ENCODE measurements at places on chromosomes 5 and 9.

GRCh38 chr5:1295650-1296037 lies 776 bp upstream of the TERT start:
- no peak for DNase-seq

DNA sequence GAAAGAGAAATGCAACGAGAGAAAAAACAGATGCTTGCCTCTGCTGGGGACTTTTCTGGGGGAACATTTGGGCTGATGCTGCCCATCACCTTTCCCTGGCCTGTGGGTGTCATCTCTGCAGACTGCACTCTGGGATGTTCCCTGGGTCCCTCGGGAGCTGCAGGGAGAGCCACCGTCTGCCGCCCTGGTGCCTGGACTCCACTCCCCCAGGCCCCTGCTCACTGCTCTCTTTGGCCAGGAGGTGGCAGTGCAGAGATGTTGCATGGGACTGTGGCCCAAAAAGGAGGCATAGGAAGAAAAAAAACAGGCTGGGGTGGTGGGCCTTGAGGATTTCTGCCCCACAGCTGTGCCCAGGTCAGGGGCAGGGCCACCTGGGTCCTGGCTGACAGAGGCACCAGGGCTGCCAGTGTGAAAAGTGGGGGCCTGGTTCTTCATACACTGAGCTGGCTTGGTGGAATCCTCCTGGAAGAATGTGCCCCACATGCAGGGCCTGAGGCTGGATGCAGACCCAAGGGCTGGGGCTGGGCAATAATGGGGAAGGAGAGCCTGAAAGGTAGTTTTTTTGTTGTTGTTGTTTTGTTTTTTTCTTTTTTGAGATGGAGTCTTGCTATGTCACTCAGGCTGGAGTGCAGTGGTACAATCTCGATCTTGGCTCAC lies 353.6 kb downstream of the SLIT3 start:
- DNase-seq, result peak; percentile 73

- peak; percentile 33 for DNase-seq
These were observed 598 bp downstream of the MYO10 start for GRCh38 chr5:16935231-16936149.

DNA sequence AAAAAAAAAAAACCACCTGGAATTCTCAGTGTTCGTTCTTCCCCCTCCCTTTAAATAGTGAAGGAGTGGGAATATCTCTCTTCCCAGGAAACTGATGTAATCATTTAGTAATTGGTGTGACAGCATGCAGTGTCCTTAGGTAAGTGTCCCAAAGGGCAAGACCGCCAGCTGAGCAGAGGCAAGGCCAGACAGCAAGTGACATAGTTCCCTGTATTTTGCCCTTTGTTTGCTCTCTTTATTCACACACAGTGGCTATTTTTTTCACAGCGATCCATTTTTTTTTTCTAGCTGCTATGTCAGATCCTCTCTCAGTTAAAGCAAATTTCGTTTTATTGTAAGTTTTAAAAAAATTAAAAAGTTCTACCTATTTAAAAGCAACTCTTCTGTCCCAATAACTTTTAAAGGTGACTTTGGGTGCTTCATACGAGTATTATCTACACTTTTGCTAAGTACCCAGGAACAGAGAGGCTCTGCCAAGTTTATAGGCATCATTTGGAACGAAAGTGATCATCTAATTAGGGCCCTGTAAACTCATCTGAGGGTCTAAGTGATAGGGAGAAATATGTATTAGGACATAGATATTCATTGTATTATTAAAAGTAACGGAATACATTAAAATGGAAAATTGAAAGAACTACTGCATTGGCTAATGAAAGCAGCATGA lies 98.2 kb upstream of the ALDH1A1 start:
- no peak for DNase-seq

- peak; percentile 55 for DNase-seq
These were observed 6.9 kb upstream of the PDCL start for GRCh38 chr9:122835313-122835731.

DNA sequence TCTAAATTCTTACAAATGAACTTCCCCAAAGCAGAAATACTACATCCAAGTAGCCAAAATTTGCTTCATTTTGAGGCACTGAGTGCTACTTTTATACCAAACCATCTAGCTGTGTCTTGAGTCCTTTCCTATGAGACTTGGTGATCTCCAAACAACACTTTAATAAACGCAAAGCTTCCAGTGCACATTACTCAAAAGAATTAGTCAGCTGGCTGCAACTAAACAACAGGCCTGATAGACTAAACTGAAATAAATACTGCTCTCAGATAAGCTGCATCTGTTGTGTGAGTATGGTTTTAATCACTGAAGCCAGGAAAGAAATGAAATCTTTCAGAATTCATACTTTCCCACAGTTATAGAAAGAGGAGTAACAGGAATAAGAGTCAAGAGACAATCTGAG lies 80.3 kb downstream of the VCAN start:
- DNase-seq, result no peak

DNA sequence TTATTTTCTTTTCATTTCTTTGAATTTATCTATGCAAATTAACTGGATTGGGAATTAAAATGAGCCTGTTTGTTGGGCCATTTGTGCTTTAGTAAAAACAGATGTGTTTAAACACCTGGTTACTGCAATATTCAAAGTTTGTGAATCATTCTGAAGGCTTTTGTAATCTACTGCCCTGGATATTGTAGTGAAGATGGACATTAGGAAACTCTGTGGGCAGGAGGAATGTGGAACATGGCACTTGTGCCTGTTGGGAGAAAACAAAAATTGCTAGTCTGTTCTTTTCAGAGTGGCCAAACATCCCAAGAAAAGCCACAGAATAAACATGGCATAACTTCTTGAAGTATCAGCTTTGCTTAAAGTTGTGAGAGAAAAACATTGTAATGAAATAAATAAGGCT lies 40.8 kb downstream of the CHSY3 start:
- no peak for DNase-seq

DNA sequence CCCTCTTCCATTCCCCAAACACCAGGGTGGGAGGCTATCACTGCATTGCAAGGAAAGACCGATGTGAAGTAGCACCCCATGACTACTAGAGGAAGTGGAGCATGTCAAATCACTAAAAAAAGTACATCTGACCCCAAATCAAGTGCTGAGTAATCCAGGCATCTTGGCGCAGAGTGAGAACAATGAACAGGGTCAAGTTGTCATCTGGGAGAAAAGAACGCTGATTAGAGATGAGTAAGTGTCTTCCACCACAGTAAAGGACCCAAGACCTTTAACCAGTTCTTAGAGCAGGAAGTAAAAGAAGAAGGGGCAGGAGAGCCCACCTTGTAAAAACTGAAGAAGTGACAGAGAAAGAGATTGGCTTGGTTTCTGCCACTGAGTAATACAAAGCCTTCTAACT lies 75.0 kb upstream of the RAD23B start:
- no peak for DNase-seq

DNA sequence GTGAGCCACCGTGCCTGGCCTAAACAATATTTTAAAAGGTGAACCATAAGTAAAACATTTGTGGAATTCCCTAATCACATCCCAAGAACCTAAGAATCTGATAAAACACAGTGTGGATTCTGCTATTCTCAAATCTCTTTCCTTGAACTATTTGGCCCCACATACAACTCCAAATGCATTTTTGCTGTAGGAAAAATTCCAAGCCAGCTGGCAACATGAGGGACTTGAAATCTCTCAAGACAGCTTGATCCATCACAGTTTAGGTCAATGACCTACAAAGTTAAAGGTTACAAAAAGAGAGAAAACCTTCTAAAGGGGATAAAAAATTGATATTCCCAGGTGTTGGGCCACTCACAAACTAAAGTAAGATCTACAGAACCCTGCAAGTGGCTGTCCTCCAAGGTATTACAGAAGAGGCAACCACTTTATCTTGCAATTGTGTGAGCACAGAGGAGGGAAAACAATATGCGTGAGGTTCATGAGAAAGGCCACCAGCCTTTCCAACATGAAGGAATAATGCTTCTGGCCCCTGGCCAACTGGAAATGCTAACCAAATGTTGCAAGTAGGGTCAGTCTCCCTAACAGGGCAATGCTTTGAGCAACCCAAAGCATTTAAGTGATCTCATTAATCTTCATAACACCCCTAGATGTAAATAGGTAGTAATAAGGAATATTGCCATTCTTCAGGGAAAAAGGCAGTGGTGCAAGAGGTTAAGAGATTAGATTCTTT lies 221.4 kb downstream of the SEMA5A start:
- DNase-seq, result no peak

- DNase-seq, result no peak
These were observed 26.1 kb upstream of the ANXA6 start for GRCh38 chr5:151183456-151184245.

DNA sequence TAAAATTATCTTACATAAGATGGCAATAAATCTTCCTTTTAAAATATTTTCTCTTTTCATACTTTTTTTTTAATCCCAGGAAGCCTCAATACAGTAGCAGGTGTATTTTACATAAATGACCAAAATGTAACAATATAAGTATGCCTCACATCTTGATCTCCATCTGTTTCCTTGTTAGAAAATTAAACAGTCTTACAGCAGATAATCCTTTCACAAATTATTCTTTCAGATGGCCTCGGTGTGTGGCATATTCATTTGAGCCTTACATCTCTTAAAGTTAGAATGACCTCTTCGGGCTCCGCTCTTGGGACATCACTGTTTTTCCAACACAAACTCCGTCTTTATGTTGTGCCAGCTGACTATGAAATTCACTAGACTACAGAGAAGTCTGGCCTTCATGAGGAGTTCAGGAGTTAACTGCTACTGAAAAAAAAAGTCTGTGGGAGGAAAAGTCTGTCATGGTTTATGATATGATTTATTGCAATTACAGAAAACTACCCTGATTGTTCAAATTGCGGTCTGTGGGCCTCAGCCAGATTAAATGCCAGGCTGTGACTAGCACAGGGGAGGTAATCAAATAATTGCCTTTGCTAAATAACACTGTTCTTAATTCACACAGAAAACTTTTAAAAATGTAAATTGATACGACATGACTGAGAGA lies 292.9 kb upstream of the PUM3 start:
- DNase-seq, result no peak

DNA sequence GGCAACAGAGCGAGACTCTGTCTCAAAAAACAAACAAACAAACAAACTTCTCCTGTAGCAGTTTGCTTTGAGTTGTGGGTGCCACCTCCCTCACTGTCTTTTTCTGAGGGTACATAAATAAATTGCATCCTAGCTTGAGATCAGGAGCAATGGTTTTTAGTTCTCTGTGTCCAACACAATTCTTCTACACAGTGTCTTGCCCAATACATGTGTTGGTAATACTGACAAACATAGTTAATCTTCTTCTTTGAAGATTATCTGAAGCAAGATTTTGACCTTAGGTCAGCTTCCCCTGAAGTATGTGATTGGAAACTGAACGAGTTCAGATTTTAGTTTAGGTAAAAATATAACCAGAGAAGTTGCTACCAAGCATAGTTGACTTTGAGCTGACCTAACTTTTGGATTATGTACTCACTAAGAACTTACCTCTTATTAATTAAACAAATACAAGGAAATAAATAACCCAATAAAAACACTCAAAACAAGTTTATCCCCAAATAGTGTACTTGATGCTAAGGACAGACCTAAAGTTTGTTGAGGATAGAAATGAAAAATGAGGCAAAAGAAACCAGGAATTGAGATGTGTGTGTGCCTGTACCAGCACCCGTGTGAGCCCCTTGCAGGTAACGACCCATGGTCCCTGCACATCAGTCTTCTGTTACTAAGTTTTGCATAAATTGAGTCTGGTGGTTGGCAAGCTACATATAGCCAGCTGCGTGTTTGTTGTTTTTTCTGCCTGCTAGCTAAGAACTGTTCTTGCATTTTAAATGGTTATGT lies 16.2 kb downstream of the TJP2 start:
- DNase-seq, result no peak

DNA sequence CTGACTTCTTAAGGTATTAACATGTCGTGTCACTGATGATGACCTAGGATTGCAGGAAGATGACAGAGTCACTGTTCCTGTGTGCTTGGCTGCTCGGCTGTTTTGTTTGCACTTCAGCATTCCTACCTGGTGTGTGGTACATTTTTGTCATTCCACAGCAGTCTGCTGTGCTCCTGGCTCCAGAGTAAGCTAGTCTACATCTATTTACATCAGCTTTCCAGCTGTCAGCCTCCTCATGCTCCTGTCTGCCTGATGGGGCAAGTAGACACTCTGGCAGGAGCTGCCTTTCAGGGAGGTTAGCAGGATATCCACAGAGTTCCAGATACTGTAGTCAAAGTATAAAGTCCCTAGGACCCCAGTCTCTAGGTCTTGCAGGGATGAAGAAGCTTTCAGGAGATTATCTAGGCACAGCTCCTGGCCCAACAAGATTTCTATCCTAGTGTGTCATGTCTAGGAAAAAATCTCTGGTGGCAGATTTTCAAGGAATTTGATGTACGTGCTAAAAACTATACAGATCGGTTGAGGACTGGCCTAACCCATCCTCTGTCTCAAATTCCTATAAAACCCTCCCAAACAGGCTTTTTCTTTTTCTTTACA lies 28.4 kb downstream of the RUSC2 start:
- DNase-seq, result no peak

GRCh38 chr5:65418661-65419060 lies 63.1 kb downstream of the ADAMTS6 start:
- no peak for DNase-seq

DNA sequence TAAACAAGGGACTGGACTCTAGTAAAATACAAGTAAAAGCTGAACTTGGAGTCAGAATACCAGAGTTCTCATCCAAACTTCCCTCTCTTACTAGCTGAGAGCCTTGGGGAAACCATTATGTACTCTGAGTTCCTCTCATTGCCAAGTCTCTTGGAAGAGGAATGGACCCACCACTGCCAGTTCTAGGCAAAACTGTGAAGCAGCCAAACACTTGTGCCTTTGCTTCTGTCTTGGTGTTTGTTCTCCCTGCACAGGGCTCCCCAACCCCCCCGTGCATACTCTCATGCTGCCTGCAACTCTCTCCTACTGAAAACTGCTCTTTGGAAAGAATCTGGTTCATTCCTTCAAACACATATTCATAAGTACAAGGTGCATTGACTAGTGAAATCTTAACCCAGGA lies 102.6 kb downstream of the PDZD2 start:
- no peak for DNase-seq

DNA sequence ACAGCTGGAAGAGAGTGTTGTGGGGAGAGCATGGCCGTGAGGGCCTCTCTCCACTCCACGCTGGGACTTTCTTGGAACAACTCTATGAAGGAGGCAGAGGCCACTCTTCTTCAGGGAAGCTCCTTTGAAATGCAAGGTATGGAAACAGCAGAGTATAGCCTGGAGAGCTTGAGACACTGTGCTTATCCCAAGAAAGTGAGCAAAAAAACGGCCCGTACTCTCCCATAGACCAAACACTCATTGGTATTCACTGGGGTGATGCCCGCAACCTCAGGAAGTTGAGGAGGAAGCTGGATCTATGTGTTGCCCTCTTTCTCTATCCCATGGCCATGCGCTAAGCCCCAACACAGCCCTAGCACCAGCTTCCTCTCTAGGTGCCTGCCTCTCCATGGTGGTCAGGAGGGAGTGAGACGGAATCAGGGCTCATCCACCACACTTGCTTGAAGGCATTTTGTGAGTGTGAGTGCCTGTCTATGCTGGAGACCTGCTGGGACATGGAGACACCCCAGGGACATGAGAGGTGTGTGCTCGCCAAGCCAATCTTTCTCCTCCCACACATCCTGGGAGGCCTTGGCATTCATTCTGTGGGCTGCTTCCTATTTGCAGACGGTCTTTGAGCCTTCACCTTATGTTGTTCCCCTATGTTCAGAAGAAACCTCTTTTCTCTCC lies 616.6 kb downstream of the IRX1 start:
- no peak for DNase-seq
